ENCODE measurements at places on chromosomes 13 and 19.

DNA sequence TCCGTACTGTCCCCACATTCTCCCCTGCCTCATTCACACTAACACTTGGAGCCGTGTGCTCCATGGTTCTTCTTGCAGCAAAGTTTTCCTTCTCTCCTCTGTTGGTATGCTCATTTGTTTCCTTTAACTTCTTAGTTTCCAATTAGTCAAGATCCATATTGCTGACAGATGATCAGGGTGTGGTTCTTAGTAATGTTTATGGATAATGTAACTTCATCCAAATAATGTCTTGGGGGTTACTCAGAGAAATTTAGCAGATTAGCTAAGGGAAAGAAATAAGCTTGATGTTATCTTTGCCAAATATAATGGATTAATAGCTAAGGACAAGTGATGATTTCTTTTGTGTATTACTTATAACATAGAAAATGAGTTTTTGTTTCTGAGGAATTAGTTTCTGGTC is 174.4 kb downstream of the NUFIP1 start:
- DNase-seq = no peak

DNA sequence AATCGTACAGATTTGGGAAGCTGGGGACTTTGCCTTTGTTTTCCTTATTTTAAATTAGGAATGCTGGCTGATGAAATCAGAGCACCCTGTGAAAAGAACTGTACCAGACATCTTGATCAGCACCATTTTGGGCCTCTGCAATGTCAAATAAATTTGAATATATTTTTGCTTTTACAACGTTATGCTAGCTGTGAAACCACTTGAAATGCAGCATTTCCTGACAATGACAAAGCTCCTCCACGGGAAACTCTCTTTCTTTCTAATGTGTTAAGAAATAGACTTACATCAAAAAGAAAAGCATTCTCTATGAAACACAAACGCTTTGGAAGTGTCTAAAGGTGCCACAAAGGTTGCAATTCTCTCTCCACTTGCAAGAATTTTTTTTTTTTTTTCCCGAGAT is 47.1 kb upstream of the MAP3K10 start:
- no peak for DNase-seq

DNA sequence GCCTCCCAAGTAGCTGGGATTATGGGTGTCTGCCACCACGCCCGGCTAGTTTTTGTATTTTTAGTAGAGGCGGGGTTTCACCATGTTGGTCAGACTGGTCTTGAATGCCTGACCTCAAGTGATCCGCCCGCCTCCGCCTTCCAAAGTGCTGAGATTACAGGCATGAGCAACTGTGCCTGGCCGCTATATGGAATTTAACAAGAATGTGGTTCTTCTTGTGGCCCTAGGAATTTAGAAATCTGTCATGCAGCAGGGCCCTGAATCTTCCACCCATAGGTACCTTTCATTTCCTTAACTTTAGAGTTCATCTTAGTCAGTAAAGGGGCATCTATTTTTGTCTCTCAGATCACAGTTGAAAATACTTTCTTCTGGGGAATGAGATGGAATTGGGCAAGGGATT is 25.6 kb upstream of the NDFIP2 start:
- no peak for DNase-seq

DNA sequence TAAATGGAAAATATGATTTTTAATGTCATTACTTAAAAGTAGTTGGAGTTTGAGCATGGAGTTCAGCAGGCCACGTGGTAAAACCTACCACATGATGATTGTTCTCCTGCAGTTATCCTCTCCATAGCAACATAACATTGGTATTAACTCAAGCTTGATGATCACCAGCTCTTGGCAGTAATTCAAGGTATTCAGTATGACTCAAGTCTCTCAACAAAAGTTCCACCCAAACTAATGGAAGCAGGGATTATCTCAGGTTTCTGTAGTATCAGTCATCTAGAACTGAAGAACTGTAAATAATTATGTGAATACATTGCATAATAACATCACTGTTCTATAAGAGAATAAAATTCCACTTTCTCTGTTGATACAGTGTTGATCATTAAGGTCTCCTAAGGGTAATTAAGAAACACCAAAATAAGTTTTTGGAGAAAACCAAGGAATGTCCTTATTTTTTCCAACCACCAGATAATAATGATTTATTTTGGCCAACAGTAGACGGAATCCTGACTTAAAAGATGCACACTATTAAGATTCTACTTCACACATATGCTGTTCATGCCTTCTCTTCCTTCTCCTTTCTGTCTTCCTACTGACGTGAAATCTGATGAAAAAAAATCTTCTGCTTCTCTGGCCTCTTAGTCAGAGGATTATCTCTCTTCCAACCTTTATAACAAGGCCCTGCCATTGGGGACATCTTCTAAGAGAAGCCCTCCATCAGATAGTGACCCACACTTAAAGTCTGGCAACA is 1092.3 kb downstream of the EFNB2 start:
- DNase-seq = peak; percentile 99

GRCh38 chr19:10761443-10762250 is 43.8 kb downstream of the DNM2 start:
- no peak for DNase-seq

DNA sequence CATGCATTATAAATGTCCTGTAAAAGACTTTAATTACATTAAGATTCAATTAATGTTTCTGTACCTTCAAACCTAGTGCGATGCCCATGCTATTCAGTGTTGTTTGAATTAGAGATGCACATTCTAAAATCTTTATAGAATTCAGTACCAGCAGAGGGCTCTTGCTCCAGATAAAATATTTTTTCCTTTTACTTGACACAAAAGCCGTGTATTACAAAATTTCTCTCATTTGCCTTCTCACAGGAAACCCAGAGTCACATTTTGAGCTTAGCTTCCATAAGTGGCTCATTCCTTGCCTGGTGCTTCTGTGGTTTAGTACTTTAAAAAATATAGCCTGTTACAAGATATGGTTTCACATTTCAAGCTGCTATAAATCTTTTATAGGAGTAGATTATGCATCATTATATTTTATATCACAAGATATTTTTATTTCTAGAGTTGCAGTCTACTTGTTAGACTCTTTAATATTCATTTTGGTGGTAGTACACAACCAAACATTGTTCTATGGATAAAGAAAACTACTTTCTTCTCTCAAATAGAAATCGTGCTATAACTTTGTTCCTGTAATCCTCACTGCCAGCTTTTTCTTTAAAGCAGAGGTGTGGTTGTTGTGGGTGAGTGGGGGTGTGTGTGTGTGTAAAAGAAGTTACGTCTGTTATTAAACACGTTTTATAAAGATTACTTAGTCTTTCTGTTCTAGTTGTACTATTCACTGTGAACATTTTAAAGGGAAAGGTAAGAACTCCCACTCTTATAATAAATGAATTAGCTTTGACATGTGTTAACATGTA is 101.4 kb downstream of the RNF17 start:
- no peak for DNase-seq

GRCh38 chr13:59368693-59369092 is 795.0 kb downstream of the DIAPH3 start:
- DNase-seq = no peak

GRCh38 chr13:32113532-32113931 is 82.0 kb downstream of the FRY start:
- DNase-seq = no peak

GRCh38 chr19:4867534-4868285 is at the start of gene PLIN3:
Gene PLIN3 (minus strand): TSS chr19:4867667. CDS start chr19:4861394, 6,273 bp downstream.
- DNase-seq = peak; percentile 87

- peak; percentile 38 for DNase-seq
These were observed 11.3 kb downstream of the GTPBP3 start for GRCh38 chr19:17348700-17349099.

DNA sequence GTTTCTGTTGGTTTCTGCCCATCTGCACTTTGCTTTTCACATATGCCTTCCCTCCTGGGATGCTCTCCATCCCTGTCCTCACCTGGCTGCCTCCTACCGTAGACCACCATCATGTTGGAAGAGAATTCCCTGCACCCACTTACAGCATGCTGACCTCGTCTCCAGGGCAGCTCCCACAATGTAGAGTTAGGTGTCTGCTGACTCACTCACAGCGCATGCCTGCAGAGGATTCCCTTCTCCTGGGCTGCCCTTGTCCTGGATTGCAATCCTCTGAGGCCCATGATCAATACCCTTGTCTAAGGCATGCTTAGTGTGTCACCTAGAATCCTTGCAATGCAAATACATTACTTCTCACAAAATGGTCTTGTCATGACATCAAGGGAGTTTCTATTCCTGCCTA is 43.6 kb downstream of the STOML3 start:
- no peak for DNase-seq

DNA sequence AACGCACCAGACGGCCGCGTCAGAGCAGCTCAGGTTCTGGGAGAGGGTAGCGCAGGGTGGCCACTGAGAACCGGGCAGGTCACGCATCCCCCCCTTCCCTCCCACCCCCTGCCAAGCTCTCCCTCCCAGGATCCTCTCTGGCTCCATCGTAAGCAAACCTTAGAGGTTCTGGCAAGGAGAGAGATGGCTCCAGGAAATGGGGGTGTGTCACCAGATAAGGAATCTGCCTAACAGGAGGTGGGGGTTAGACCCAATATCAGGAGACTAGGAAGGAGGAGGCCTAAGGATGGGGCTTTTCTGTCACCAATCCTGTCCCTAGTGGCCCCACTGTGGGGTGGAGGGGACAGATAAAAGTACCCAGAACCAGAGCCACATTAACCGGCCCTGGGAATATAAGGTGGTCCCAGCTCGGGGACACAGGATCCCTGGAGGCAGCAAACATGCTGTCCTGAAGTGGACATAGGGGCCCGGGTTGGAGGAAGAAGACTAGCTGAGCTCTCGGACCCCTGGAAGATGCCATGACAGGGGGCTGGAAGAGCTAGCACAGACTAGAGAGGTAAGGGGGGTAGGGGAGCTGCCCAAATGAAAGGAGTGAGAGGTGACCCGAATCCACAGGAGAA is 1.9 kb downstream of the PPP1R12C start:
- no peak for DNase-seq

GRCh38 chr19:49340069-49340864 is 5.1 kb downstream of the CD37 start:
- no peak for DNase-seq

GRCh38 chr19:14677464-14677863 is 2.8 kb upstream of the ADGRE3 start:
- no peak for DNase-seq

DNA sequence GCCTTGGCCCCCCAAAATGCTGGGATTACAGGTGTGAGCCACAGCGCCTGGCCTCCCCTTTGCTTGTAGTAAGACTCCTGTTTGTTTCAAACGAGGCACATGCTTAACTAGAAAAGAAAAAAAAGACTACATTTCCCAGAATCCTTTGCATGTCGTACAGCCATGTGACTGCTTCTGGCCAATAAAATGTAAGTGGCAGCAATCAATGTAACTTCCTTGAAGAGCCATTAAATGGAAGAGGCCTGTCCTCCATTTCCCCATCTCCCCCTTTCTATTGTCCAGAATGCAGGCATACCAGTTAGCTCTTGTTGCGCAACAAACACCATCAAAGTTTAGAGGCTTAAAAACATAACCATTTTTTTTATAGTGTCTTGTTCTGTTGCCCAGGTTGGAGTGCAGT is 10.4 kb upstream of the GPR32 start:
- DNase-seq = no peak

DNA sequence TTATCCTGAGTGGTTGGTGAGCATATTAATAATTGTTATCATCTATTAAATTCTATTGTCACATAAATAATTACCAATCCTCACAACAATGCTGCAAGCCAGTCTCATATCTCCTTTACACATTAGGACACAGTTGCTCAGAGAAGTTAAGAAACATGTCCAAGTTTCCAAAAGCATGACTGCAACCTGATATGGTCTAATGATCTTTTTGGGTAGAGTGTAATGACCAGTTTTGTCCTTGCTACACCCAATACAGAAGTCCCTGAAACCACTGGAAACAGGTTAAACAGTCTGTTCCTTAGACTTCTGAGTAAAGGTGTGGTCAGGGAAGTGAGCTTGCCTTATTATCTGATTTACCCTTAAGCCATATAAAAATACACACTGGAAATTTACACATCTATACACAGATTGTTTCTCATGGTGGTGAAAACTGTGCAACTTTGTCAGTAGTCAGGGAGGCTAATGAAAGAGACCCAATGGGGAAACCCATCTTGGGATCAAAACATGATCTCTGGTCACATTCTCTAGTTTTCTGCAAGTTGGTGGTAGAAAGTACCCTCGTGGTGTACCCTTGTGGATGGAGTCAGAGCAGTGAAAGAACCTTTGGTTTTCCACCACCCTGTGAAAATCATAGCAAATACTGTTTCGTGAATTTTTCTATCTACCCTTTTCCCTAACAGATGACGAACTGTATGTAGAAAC is 146.0 kb upstream of the KLF12 start:
- no peak for DNase-seq

DNA sequence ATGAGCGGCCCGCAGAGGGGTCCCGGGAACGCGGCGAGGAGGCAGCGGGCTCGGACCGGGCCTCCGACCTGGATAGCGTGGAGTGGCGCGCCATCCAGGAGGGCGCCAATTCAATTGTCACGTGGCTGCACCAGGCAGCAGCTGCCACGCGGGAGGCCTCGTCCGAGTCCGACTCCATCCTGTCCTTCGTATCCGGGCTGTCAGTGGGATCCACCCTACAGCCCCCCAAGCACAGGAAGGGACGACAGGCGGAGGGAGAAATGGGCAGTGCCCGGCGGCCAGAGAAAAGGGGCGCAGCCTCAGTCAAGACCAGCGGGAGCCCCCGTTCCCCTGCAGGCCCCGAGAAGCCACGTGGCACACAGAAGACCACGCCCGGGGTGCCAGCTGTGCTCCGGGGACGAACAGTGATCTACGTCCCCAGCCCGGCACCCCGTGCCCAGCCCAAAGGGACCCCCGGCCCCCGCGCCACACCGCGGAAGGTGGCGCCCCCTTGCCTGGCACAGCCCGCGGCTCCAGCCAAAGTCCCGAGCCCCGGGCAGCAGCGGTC is 10.7 kb downstream of the C19orf25 start:
- DNase-seq = no peak

- no peak for DNase-seq
These were observed 13.2 kb downstream of the EHD2 start for GRCh38 chr19:47726467-47726866.

GRCh38 chr13:95948656-95949055 is 104.5 kb downstream of the UGGT2 start:
- peak; percentile 13 for DNase-seq

DNA sequence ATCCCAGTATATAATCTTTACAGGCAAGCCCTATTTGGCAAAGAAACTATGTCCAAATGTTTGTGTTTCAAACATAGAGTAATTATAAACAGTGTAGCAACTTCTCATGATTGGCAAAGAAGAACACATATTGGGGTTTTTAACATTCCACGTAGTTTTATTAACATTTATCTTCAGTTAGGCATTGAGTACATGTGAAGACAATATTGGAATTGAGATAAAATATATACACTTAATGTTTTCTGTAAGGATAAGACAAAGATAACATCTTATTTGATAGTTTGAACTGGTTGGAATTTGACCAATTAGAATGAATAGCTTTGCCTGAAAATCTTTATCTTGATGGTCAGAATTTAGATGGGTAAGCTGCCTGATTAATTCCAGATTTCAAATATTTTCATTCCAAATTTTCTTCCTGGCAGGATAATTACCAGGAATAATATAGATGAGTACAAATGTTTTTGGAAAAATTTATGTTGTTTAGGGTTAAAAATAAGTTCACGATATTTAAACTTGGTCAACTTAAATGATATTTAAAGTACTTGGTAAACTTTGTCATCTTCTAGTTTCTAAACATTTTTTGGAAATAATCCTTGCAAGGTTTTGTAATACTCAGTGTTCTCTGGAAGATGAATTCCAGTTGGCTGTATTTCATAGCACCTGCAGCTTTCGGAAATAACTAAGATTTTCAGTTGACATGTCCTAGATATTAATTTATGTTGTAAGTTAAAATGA is 536.5 kb upstream of the SPRY2 start:
- DNase-seq = no peak
